ENCODE measurements at places on chromosomes 6 and 20. TPM values are rescaled to one million over a fixed set of nuclear protein-coding genes. Genes with fewer than 3 reads are reported as not detected.

DNA sequence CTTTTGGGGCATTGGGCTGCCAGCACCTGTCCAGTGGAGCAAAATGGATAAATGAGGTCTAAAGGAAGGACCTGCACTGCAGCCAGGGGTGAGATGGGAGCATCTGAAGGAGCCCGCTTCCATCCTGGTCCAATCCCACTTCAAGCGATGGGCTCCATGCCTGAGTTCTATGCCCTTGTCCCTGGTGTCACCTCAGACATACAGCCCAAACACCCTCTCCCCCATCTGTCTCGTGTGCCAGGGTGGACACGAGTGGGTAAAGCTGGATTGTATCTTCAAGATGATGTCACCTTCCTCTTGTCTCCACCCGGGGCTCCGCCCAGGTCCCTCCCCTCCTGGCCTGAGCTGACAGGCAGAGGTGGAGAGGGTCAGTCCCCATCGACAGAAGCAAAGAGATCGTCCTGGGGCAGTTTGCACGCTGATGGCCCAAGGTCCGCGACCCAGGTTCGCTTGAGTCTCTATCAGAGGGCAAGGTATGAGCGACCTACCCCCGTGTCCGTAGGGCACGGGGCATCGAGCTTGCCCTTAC is 544 bp downstream of the SMIM29 start:
- peak; percentile 41 for DNase-seq

- no peak for DNase-seq
Measured at GRCh38 chr6:105067329-105067728, 110.4 kb downstream of the LIN28B start.

DNA sequence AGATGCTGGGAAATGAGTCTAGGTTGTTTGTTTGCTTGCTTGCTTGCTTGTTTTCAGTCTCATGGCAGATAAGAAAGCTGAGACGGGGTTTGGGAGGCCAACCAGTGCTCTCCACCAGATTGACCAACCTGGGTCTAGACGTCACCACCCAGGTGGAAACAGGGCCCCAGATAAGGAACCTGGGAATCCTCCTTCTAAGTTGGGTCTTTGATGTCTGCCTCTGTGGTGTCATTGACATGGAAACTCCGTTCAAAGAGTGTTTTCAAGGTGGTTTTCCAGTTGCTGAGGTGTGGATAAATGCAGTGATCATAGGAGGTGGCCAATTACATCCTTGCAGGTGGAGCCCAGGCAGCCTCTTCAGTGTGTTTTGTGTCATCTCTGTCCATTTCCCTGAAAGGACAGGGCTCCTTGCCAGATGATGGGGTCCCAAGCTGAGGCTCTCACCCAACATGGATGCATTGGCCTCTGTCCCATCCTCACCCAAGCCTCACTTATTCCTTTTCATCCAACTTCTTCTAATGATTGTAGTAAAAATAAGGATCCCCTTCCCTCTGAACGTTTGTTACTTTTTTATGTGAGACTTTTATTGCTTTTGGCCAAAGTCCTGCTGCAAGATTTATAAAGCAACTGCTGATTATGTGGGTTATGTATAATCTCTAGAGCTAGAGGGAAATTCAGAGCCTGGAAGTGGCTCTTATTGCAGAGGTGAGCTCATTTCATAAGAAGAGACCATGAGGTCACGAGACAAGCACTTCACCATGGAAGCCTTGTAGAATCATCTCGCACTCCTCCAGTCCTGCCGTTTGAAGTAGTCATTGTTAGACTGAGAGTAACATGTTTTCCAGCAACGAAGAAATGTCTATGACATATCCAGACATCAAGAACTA is 32.0 kb upstream of the SYNDIG1 start:
- no peak for DNase-seq

- peak; percentile 72 for DNase-seq
Measured at GRCh38 chr6:73234733-73235132, 9.4 kb upstream of the KHDC1L start.

DNA sequence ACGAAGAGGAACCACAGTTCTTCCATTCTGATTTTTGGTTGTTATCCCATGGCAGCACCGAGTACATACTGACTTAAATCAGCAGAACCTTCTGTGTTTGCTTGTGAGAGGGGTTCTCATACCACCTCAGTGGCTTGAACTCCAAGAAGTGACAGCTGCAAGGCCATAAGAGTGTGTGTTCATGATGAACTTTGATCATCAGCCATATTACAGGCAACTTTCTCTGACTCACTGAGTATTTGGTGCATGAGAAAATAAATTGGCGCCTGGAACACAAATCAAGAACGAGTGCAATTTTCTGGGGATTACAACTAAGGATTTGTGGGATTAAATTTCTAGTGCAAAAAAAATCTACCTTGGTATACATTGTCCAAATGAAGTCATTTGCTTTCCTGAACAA is 68.9 kb downstream of the CYP39A1 start:
- no peak for DNase-seq

The HIVEP2 gene
- 22.5 TPM for total RNA-seq

The PAK5 gene
- total RNA-seq, result not detected

The LINC00237 gene
- total RNA-seq, result not detected

The SOBP gene
- total RNA-seq, result 0.21 TPM

The FGD2 gene
- total RNA-seq, result not detected

Measured in MCF 10A (cell line).